Esophagus squamous epithelium (tissue), 5 donors: ENCODE measurements at places on chromosomes 1 and 21.

- no peak for DNase-seq
These were observed 24.6 kb upstream of the NEK7 start for GRCh38 chr1:198132060-198132781.

GRCh38 chr1:116987256-116987555 is 14.4 kb upstream of the CD101 start:
- DNase-seq, result no peak

- no peak for DNase-seq
These were observed 52.8 kb upstream of the LYPLAL1 start for GRCh38 chr1:219120624-219121544.

GRCh38 chr1:30986755-30987154 is 78.2 kb upstream of the SDC3 start:
- no peak for DNase-seq

DNA sequence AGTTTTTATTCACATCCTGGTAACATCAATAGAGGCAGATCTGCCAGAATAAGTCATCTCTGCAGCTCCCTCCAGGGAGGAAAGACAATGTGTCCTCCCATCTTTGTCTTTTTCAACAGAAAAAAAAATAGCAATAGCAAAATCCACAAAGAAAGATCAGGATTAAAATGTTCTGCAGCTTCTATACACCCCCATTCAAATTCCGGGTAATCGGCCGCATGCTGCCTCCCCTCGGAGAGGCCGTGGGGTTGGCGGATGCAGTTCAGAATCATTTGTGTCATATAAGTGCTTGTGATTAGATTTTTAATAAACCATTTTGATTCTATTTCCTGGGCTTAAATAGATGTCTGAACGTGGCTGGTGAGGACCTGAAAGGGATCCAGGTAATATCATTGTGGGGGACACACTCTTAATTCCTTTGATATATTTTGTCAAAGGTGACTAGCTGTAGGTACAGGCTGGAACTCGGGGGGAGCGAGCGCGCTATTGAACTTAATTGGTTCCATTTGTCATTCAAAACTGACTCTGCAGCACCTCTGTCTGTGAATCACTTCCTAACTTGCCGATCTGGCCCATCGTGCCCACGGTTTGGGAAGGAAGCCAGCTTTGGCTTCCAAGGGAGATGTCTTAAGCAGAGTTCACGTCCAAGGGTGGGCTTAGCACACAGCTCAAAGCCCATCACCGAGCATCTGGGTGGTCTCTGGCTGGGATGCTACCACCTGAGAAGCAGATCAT is 85.6 kb upstream of the ARHGEF16 start:
- no peak for DNase-seq

DNA sequence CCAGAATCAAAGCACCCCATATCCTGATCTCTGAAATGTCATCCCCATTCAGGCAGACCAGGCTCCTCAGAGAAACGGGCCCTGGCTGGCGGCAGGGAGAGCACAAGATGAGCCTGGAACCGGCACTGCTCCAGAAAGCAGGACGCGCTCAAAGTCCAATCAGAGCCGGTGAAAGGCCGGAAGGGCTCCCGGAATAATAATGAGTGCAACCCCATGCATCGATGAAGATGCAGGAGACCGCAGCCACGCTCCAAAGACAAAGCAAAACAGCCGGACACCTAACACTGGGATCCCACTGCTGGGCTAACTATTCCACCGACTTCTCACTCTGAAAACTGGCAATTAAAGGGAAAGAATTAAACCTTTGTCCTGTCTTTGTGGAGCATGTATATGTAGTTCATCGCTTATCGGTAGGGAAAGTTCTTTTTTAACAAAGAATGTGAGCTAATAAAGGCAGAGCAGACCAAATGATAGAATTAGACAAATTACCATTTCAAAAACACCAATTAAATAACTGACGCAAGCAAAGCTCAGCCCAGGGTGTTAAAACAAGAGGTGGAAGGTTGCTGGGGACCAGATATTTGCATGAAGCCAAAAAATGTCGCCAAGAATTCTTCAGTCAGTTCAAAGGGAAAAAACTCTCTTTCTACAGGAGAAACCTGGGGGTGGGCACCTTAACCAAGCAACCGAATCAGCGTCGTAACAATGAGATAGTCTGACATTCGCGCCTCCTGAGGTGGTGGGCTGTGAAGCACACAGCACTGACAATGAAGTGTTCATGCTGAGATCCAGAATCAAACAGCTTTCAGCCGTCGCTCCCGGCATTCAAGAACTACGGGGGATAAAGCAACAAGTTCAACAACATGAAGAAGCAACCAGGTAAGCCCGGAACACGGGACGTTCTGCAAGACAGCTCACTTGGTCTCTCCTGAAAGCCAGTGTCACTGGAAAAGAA is 95.2 kb downstream of the NPHP4 start:
- no peak for DNase-seq

DNA sequence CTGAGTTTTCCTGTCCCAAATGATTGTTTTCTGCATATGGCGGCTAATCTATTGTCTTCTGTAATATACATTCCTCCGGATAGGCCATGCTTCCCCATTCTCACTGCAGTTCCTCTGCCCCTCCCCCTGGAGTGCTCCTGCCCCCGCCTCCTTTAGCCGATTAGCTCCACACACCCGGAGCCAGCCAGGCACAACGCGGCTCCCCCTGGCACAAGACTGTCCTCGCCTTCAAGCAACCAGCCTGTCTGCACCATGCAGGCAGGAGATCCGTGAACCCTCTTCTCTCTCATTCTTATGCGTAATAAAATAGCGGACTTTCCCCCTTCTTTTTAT is 18.0 kb downstream of the SERTAD4 start:
- no peak for DNase-seq

GRCh38 chr1:174769961-174770549 is 229.7 kb upstream of the CACYBP start:
- no peak for DNase-seq

DNA sequence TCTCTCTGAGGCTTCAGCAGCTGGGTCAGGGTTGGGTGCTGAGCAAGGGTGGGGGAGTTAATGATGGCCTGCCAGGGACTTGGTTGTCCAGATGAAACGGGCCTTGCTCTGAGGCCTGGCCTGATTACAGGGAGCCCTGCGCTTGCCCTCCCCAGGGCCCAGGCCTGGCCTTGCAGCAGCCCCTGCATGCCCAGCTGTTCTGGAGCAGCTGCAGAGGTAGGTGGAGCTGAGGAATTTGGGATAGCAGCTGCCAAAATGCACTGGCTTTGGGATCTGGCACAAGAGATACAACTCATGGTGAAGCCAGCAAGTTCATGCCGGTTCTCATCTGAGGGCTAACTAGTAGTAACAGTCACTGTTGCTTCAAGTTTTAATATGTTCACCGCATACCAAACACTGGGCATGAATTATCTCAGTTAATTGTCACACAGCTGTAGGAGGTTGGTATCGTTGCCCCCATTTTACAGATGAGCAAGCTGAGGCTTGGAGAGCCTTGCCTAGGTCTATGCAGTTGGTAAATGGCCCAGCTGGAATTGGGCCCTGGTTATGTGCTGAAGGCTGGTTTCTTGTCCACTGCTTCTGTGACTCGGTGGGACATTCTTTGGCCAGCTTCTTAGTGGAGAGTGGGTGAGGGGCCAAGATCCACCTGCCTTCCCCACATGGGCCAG is 7.3 kb upstream of the SERINC2 start:
- DNase-seq, result no peak

DNA sequence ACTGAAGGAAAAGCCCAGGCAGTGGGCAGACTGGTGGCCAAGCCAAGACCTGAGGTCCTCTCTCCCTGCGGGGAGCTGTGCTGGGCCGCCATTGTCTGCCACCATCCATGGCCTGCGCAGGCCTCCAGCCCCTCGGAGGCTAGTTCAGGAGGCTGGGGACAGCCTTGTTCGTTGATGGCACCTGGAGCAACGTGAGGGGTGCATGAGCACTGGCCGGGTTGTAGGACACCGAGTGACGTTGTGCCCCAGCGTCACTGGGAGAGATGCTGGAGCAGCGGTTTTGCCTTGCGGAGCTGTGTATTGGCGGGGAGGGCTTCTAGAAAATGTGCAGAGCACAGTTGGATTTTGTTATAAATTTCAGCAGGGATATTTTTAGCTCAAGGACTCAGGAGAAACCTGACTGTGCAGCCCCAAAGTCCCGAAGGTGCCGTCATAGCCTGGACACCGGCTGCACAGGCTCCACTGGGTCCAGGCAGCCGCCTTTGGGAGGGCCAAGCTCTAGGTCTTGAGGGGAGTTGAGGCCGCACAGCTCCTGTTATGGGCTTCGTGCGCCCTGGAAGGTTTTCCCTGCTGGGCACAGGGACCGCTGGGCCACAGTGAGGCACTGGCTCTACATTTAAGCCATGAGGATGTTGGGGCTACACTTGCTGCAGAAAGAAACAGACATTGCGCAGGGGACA is 48.2 kb upstream of the ADARB1 start:
- no peak for DNase-seq

DNA sequence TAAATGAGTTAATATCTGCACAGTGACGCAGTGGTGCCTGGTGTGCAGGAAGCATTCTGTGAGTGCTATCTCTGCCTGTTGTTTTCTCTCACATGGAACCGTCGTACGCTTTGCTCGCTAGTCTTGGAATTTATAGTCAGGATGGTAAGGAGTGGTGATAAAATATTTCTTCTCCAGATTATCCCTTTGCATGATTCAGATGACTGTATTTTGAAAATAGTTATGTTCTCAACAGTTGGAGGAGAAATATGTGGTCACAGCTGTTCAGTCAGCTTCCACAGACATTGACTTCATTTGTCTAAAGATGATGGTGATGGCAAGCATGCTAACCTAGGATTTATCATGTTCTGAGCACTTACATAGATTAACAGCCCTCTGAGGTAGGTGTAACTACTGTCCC is 41.3 kb upstream of the VAMP3 start:
- no peak for DNase-seq

DNA sequence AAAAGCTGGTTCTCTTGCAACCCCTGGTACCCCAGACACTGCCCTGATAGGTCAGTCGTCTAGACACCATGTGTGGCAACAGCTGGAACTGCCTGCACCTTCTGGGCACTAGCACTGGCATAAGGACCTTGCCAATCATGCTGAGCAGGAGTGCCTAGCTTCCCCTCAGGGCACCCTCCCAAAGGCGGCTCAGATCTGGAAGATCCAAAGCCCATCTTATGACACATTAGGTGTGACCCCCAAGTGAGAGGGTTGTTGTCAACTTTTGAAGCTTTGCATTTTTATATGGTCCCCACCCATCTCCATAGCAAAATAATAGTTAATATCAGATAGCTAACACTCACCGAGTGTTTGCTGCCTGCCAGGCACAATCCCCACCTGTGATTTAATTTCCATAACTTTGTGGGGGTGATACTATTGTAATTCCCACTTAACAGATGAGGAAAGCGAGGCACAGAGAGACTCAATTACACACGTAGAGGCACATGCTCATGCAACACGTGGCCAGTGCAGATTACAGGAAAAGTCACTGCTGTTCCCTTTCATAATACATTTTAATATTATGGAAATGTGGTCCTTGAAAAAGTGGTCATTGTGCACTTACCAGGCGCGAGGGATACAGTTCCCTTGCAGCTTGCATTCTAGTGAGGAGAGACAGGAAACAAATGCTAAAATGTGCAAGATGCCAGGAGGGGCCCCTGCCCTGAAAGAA is 25.8 kb downstream of the EXOC8 start:
- no peak for DNase-seq

DNA sequence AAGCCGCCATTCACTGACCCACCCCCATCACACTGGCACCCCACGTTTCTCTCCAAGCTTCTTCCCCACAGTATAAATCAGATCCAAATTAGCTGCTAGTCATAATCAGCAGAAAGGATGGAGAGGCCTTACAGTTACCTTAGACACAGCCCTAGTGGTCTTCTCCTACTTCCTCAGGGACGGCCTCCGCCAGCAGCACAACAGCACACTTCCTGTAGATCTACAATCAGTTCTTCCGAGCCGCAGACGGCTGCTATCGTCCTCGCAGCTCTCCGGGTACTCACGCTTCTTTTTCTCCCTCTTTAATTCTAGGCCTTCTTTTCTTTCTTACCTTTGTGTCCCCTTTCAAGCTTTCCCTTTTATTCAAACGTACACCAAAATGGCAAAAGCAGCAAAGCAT is 313.5 kb downstream of the SMYD3 start:
- DNase-seq, result no peak

DNA sequence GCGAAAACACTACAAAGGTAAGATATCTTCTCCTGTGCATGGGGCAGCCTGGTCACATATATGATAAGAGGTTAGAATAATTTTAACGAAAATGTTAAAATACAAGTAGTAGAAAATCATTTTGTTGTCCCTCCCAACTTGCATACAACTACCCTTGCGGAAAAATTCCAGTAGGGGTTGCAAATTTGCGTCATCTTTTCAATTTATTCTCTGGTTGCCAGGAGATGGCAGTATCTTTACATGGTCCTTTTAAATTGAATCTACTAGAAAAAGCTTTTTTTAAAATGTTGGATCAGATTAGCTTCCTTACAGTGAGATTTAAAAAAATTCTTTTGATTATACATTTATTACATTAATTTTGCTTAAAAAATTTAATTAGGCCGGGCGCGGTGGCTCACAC is 10.9 kb downstream of the S100PBP start:
- no peak for DNase-seq

DNA sequence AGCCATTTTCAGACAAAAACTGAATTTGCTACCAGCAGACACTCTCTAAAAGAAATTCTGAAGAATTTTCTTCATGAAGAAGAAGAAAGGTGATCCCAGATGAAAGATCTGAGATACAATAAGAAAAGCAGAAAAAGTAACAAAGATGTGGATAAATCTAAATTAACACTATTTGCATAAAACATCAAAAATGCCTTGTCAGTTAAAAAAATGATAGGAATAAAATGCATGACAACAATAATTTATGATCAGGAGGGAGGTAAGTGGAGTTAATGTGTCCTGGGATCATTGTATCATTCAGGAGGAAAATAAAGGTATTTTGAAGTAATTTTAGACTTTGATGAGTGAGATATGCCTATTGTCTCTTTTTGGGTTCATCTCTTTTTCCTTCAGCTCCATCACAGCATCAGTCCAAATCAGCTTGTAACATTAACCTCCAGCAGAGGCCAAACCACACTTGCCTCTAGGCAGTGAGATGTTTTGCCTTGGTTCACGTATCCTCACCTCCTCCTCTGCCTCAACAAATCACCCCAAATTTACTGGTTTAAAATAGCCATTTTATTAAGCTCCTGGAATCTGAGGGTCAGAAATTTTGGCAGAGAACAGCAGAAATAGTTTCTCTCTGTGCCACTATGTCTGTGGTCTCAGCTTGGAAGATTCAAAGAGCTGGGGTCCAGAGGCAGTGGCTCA is 76.9 kb upstream of the HIVEP3 start:
- no peak for DNase-seq

DNA sequence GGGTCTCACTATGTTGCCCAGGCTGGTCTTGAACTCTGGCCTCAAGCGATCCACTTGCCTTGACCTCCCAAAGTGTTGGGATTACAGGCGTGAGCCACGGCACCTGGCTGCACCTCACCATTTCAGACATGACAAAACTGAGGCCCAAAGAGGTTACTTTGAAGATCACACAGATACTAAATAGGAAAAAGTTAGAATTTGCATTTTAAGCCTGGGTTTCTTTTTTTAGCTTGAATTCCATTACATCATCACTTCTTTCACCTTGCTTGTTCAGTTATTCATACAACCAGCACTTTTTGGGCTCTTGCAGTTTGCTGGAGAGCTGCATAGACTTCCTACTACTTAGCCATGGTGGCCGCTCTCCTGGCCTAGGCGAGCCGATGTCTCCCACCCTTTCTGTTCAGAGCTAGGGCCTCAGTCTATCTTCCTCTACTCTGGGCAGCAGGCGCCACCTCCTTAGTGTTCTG is 16.3 kb upstream of the CD2 start:
- no peak for DNase-seq

- DNase-seq, result no peak
These were observed 9.8 kb downstream of the IGSF5 start for GRCh38 chr21:39754811-39755210.

- DNase-seq, result no peak
These were observed 524.5 kb downstream of the MATN1 start for GRCh38 chr1:30198795-30199403.

GRCh38 chr1:198030682-198031081 is 113.5 kb downstream of the LHX9 start:
- no peak for DNase-seq
